ENCODE measurements at places on chromosomes 7 and 10.

- no peak for DNase-seq
These were observed 9.6 kb upstream of the VIPR2 start for GRCh38 chr7:159154243-159154642.

DNA sequence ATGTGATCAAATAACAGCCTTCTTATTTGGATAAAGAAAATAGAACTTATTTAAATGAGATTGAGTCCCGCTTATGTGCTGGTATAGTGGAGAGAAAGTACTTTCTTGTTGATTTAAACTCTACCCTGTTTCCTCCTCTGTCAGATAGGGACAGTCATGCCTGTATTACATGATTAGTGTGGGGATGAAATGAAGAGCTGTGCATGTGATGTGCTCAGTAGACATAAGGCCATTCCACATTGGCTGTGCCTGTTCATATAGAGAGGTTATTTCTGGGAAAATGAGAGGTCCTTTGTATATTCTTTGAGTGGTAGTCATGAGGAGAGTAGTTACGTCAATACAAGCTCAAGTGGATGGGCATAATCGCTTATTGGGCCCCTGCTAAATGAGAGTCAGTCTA is 5.7 kb downstream of the MTURN start:
- no peak for DNase-seq

GRCh38 chr10:127332631-127333030 is 136.2 kb upstream of the INSYN2A start:
- DNase-seq, result no peak

DNA sequence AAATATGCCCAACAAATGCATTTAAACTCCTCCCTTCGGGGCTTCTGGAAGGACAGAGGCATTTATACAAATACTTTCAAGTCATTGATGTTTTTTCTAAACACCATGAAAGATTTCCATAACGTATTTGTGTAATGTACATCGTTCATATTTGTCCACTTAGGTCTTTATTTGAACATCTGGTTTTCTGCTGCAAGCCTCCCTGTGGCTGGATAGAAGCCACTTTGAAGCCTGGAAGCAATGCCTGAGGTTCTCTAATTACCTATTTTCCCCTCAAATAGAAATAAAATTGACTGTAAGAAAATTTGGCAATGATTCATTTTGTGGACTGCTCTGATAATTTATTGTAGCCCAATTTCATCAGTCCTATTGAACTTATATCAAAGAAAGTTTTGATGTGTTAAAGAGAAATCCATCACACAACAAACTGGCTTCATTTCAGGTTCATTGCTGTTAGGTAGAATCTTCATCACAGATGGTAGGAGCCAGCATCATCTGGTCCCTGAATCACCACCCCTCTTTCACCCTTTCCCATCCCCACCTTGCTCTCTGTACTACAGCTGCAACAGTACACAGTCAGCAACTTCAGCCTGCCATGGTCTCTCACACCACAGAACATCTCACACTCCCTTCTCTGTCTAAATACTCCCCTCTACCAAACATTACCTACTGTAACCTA is 186.0 kb upstream of the MGMT start:
- no peak for DNase-seq

- DNase-seq, result no peak
These were observed 52.1 kb downstream of the INPP5A start for GRCh38 chr10:132589681-132590080.

- DNase-seq, result no peak
These were observed 35.4 kb upstream of the PODXL start for GRCh38 chr7:131591687-131592319.

GRCh38 chr7:101211501-101211900 is 5.9 kb downstream of the PLOD3 start:
- no peak for DNase-seq

DNA sequence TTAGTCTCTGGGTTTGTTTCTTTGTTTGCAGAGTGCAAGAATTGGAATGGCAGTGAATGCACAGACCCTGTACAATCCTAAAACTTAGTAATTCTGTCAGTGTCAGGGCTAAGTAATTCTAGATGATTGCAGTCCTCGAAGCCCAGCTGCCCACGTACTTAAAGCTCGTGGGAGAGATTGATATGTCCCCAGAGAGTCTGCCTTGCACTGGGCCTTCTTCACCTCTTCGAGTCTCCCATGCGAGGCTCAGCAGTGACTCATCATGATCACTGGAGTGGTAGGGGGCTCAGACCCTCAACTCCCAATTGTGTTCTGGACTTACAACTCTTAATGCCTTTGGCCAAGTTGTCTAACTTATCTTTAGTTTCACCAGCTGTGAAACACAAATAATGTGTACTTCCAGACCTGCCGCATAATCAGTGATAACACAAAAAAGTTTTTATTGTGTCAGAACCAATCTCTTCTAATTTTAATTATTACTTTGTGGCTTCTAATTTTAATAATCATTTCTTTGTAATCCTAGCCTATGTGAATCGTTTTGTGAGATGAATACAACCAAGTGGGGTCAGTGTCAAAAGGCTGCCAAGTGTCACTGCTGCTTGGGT is 345.6 kb upstream of the LRGUK start:
- DNase-seq, result no peak

DNA sequence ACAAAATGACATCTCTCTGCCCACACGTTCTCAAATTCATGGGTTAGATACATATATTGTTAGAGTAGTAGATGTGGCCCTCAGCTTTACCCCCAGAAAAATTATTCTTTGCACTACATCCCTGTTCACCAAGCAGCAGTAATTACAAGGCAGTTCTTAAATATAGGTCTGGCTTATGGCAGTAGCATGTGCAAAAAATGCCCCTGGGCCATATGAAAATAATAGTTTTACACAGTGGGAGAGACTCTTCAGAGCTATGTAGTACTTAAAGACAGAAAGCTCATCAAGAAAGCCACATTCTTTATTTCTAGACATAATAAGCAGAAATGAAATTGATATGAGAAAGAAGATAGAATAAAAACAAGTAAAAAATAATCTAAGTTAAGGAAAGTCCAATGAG is 196.3 kb upstream of the FOXP2 start:
- no peak for DNase-seq

- no peak for DNase-seq
These were observed 251.4 kb upstream of the CTBP2 start for GRCh38 chr10:125411724-125412123.

GRCh38 chr7:55026867-55027490 is 8.2 kb downstream of the EGFR start:
- no peak for DNase-seq

DNA sequence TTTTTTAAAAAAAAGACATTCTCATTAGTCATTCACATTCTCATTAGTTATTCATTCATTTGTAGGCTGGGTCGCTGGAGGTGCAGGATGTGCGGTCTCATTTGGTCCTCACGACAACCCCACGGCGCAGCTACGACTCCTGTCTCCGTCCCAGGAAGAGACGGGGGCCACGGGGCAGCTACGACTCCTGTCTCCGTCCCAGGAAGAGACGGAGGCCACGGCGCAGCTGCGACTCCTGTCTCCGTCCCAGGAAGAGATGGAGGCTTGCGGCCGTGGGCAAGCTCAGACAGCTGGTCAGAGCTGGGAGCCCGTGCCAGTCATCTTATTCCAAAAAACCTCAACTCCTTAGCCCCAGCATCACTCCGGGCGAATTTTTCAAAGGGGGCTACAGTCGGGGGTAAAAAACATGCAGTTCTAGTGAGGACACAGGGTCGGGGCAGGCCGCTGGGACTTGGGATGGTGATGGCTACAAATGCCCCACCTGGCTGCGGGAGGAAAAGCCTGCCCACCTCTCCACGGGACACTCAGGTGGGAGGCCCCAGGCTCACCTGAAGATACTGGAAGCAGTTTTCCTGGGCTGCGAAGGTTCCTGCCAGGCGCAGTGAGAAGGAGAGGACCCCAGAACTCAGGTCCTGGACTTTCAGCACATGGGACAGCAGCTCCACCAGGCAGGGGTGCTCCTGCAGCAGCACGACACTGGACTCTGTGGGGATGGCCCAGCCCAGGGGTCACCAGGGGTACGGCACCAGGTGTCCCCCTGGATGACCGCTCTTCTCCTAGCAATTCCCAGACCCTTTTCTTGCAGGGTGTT is 8.3 kb downstream of the BRAT1 start:
- no peak for DNase-seq

DNA sequence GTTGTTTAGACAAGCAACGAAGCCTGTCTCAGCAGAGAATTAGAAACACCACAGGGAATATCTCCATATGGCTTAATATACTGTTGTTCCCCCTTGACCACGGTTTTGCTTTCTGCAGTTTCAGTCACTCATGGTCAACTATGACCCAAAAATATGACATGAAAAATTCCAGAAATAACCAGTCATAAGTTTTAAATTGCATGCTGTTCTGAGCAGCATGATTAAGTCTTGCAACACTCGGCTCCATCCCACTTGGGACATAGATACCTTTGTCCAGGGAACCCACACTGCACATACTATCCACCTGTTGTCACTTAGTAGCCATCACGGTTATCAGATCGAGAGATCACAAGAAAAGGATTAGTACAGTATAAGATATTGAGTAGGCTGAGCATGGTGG is 60.7 kb upstream of the FOXK1 start:
- no peak for DNase-seq

GRCh38 chr7:114073701-114074100 is 154.9 kb upstream of the PPP1R3A start:
- DNase-seq, result no peak
